Naive B cell (primary cell): ENCODE measurements at places on chromosomes 1 and 21. TPM values are rescaled to one million over a fixed set of nuclear protein-coding genes. Genes with fewer than 3 reads are reported as not detected.

The GJA5 gene
- polyA plus RNA-seq = not detected

The RGL1 gene
- 0.29 TPM for polyA plus RNA-seq

The LRRC8B gene
- 9.2 TPM for polyA plus RNA-seq

The TCEA3 gene
- polyA plus RNA-seq = not detected

The ASTN1 gene
- not detected for polyA plus RNA-seq

The LRRC39 gene
- polyA plus RNA-seq = 0.69 TPM

The DNAI4 gene
- 0.94 TPM for polyA plus RNA-seq

The IL12RB2 gene
- polyA plus RNA-seq = not detected

The CR1L gene
- polyA plus RNA-seq = not detected

The LHX8 gene
- polyA plus RNA-seq = not detected

The OR10Z1 gene
- not detected for polyA plus RNA-seq

The FALEC gene
- 1.5 TPM for polyA plus RNA-seq

GRCh38 chr1:95072532-95073419, at the start of gene ALG14:
TSS of gene ALG14 (minus strand) at chr1:95072951. CDS start at chr1:95072898, 53 bp downstream.
- no peaks in the 10 kb centered on the region for H3K36me3 ChIP-seq
- H3K27me3 ChIP-seq = peaks cover 13% of the 10 kb centered on the region
- peak within 1 kb of the TSS; percentile 99 for H3K27ac ChIP-seq
- H3K4me1 ChIP-seq = peaks cover 23% of the 10 kb centered on the region
- H3K4me3 ChIP-seq = peak within 1 kb of the TSS; percentile 100

DNA sequence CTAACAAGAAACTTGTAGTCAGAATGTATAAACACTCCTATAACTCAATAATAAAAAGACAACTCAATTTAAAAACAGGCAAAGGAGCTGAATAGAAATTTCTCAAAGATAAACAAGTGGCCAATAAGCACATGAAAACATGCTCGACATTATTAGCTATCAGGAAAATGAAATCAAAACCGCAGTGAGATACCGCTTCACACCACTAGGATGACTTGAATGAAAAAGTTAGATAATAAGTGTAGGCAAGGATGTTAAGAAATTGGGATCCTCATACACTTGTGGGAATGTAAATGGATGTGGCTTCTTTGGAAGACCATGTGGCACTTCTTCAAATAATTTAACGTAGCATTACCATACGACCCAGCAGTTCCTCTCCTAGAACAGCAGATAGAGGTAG, 8.9 kb downstream of the RALGPS2 start:
- DNase-seq = no peak
- H3K36me3 ChIP-seq = peaks cover 60% of the 10 kb centered on the region
- peak overlapping the region; percentile 51 for H3K27ac ChIP-seq
- H3K4me1 ChIP-seq = peaks cover 51% of the 10 kb centered on the region
- no peaks in the 10 kb centered on the region for H3K27me3 ChIP-seq
- H3K4me3 ChIP-seq = peak overlapping the region; percentile 63

GRCh38 chr1:241356519-241357365, at the start of gene RGS7:
TSS of gene RGS7 (minus strand) at chr1:241357205.
- DNase-seq = peak; percentile 34
- no peaks in the 10 kb centered on the region for H3K36me3 ChIP-seq
- H3K27me3 ChIP-seq = peaks cover 47% of the 10 kb centered on the region
- no peaks in the 10 kb centered on the region for H3K4me1 ChIP-seq
- peak within 1 kb of the TSS; percentile 87 for H3K4me3 ChIP-seq
- no peak within 1 kb of the TSS for H3K27ac ChIP-seq

GRCh38 chr1:77273891-77274290, 7.9 kb upstream of the AK5 start:
- no peak overlapping the region for H3K27ac ChIP-seq
- H3K4me1 ChIP-seq = no peaks in the 10 kb centered on the region
- DNase-seq = no peak
- no peak overlapping the region for H3K4me3 ChIP-seq
- no peaks in the 10 kb centered on the region for H3K36me3 ChIP-seq

DNA sequence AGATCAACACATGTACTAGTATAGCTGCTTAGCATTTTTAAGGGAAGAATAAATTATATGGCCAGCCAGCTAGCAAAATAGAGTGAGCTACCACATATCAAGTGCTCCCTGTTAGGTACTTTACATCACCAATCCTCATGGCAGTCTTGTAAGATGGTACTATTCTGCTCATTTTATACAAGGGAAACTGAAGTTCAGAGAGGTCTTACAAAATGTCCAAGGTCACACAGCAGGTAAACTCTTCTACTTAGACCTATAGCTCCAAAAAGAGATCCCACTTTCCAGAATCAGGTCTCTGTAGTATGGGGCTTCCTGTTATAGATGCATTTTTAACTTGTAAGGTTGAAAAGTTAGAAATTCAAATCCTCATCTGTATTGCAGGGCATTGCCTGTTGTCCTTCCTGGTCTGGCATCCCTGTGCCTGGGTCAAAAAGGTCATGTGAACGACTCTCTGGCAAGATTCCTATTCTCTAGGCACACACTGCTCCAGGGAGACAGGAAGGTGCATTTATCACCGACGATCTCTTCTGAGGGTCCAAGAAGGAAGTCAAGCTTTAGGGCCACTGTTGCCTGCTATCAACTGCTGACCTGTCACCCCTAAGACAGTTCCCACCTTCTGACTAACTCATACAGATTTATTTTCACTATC, 41.1 kb downstream of the TRIT1 start:
- H3K27ac ChIP-seq = no peak overlapping the region
- DNase-seq = no peak
- no peak overlapping the region for H3K4me3 ChIP-seq
- H3K4me1 ChIP-seq = peaks cover 22% of the 10 kb centered on the region
- H3K27me3 ChIP-seq = no peaks in the 10 kb centered on the region

GRCh38 chr1:225435487-225435886, 7.6 kb upstream of the LBR start:
- H3K27me3 ChIP-seq = no peaks in the 10 kb centered on the region
- H3K36me3 ChIP-seq = no peaks in the 10 kb centered on the region
- DNase-seq = no peak
- peaks cover 35% of the 10 kb centered on the region for H3K4me1 ChIP-seq
- H3K27ac ChIP-seq = peak overlapping the region; percentile 95

- H3K27me3 ChIP-seq = no peaks in the 10 kb centered on the region
- H3K27ac ChIP-seq = no peak overlapping the region
- no peaks in the 10 kb centered on the region for H3K4me1 ChIP-seq
- H3K36me3 ChIP-seq = no peaks in the 10 kb centered on the region
- DNase-seq = no peak
These were observed 16.2 kb downstream of the WNT2B start for GRCh38 chr1:112524986-112525385.

- no peaks in the 10 kb centered on the region for H3K36me3 ChIP-seq
- no peak overlapping the region for H3K27ac ChIP-seq
- H3K27me3 ChIP-seq = no peaks in the 10 kb centered on the region
These were observed 93.1 kb upstream of the RUNX1 start for GRCh38 chr21:35142036-35142815.

DNA sequence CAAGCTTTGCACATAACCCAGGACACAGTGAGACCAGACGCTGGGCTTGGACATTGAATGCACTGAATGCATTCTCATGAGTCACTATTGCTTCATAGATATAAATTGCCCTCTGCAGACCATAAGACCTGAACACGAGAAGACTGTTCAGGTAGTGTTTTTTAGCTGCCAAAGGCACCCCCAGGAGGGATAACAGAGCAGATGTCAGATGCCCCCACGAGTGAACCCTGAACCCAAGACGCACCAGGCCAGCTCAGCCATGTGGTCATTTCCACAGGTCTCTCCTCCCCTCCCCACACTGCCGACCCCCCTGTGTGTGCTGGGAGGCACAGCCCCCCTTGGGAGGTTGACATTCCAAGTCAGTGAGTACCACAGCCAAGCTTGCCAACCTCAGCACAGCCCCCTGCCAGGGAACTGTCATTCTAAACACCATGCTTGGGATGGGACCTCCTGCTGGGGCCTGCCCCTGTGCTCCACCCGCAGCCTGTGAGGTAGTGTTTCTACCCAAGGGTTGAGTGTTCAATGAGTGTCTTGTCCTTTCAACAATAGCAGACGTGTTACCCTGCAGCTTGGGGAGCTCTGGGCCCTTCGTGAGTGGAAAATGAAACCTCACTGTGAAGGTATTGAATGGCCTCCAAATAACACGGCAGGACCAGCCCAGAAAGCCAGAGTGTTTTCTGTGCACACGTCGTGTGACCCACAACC, 68.2 kb downstream of the PSMG1 start:
- no peak for DNase-seq
- H3K36me3 ChIP-seq = peaks cover 3% of the 10 kb centered on the region
- H3K27me3 ChIP-seq = peaks cover 10% of the 10 kb centered on the region
- no peak overlapping the region for H3K4me3 ChIP-seq
- no peaks in the 10 kb centered on the region for H3K4me1 ChIP-seq

GRCh38 chr1:119327450-119328155, 41.0 kb upstream of the HAO2 start:
- H3K36me3 ChIP-seq = no peaks in the 10 kb centered on the region
- H3K27me3 ChIP-seq = peaks cover 45% of the 10 kb centered on the region
- DNase-seq = peak; percentile 3
- peaks cover 14% of the 10 kb centered on the region for H3K4me1 ChIP-seq
- H3K27ac ChIP-seq = no peak overlapping the region
- peak overlapping the region; percentile 88 for H3K4me3 ChIP-seq

GRCh38 chr1:202580619-202581018, 129.6 kb downstream of the SYT2 start:
- H3K27ac ChIP-seq = no peak overlapping the region
- no peak overlapping the region for H3K4me3 ChIP-seq
- H3K36me3 ChIP-seq = peaks cover 18% of the 10 kb centered on the region
- DNase-seq = no peak
- H3K27me3 ChIP-seq = no peaks in the 10 kb centered on the region

GRCh38 chr1:24673341-24673740, 30.2 kb downstream of the SRRM1 start:
- H3K4me1 ChIP-seq = peaks cover 5% of the 10 kb centered on the region
- peaks cover 49% of the 10 kb centered on the region for H3K36me3 ChIP-seq
- no peak overlapping the region for H3K4me3 ChIP-seq

DNA sequence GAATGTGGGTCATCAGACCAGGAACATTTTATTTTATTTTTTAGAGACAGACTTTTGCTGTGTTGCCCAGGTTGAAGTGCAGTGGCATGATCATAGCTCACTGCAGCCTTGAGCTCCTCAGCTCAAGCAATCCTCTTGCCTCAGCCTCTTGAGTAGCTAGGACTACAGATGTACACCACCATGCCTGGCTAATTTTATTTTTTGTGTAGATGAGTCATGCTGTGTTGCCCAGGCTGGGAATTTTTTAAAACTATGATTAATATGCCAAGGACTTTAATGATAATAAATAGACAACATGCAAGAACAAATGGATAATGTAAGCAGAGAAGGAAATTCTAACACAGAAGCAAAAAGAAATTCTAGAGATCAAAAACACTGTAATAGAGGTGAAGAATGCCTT, 142.4 kb downstream of the AK5 start:
- no peak for DNase-seq
- no peak overlapping the region for H3K27ac ChIP-seq
- peaks cover 31% of the 10 kb centered on the region for H3K27me3 ChIP-seq
- no peak overlapping the region for H3K4me3 ChIP-seq
- no peaks in the 10 kb centered on the region for H3K4me1 ChIP-seq
- H3K36me3 ChIP-seq = peaks cover 4% of the 10 kb centered on the region

- H3K4me3 ChIP-seq = no peak overlapping the region
- H3K36me3 ChIP-seq = no peaks in the 10 kb centered on the region
- peaks cover 5% of the 10 kb centered on the region for H3K4me1 ChIP-seq
- H3K27me3 ChIP-seq = peaks cover 83% of the 10 kb centered on the region
- no peak overlapping the region for H3K27ac ChIP-seq
- DNase-seq = no peak
These were observed 11.3 kb upstream of the EPHA8 start for GRCh38 chr1:22552021-22552420.

DNA sequence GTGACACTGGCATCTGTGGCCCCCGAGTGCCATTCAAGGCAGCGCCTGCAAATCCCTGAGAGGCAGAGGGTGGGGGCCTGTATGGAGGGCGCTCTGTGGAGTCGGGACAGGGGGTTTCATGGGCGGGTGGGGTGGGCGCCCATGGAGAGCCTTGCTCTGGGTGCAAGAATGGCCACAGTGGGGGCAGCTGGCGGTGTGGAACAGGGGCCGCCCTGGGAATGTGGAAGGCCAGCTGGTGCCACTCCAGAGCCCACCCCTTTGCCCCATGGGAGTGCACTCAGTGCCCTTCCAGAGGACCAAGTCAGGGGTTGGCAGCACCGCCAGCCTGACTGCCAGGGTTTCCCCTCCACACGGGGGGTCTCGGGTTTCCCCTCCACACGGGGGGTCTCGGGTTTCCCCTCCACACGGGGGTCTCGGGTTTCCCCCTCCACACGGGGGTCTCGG, 55.0 kb upstream of the TRAPPC10 start:
- H3K36me3 ChIP-seq = no peaks in the 10 kb centered on the region
- no peak overlapping the region for H3K4me3 ChIP-seq
- H3K27ac ChIP-seq = no peak overlapping the region
- H3K27me3 ChIP-seq = no peaks in the 10 kb centered on the region

DNA sequence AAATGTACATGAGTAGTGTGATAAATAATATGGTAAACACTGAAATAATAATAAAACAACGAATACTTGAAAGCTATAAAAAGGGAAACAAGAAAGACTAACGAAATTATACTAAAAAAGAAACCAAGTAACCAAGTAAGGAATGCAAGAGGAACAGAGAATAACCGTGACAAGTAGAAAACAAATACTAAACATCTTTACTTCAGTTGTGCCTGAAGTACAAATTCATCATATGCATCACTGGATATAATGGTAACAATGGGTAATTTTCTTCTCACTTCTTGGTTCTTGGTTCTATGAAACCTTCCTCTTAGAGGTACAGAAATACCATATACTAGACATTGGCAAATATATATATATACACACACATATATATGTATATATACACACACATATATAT, 1093.6 kb upstream of the B3GALT2 start:
- peaks cover 23% of the 10 kb centered on the region for H3K27me3 ChIP-seq
- H3K36me3 ChIP-seq = no peaks in the 10 kb centered on the region
- H3K27ac ChIP-seq = no peak overlapping the region
- peak; percentile 45 for DNase-seq
- peak overlapping the region; percentile 61 for H3K4me3 ChIP-seq
- H3K4me1 ChIP-seq = peaks cover 25% of the 10 kb centered on the region

- H3K27me3 ChIP-seq = peaks cover 18% of the 10 kb centered on the region
- no peak overlapping the region for H3K4me3 ChIP-seq
- DNase-seq = no peak
- no peak overlapping the region for H3K27ac ChIP-seq
- H3K36me3 ChIP-seq = peaks cover 6% of the 10 kb centered on the region
- no peaks in the 10 kb centered on the region for H3K4me1 ChIP-seq
These were observed 53.3 kb downstream of the PDE9A start for GRCh38 chr21:42706765-42707164.

DNA sequence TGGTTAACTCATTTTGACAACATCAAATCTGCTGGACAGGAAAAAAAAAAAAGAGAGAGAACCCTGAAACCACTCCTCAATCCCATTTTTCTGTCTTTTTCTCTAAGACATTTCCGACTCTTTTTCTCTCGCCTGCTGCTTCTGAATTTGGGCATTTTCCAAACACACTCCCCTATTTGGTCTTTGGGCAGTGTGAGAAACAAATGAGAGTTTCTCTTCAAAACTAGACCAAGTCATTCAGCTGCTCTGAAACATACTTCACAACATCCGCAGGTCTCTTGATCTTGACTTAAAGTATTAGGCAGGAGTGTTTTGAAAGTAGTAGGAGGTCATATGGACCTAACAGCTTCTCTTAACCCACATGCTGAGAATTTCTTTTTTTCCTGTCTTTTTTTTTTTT, 364.8 kb upstream of the ESRRG start:
- H3K36me3 ChIP-seq = peaks cover 8% of the 10 kb centered on the region
- peaks cover 47% of the 10 kb centered on the region for H3K27me3 ChIP-seq
- no peak for DNase-seq
- H3K4me3 ChIP-seq = no peak overlapping the region
- no peak overlapping the region for H3K27ac ChIP-seq
